Activated CD8-positive, alpha-beta memory T cell treated with anti-CD3 and anti-CD28 coated beads for 4 hours (primary cell): ENCODE measurements at places on chromosomes 1 and 21.

DNA sequence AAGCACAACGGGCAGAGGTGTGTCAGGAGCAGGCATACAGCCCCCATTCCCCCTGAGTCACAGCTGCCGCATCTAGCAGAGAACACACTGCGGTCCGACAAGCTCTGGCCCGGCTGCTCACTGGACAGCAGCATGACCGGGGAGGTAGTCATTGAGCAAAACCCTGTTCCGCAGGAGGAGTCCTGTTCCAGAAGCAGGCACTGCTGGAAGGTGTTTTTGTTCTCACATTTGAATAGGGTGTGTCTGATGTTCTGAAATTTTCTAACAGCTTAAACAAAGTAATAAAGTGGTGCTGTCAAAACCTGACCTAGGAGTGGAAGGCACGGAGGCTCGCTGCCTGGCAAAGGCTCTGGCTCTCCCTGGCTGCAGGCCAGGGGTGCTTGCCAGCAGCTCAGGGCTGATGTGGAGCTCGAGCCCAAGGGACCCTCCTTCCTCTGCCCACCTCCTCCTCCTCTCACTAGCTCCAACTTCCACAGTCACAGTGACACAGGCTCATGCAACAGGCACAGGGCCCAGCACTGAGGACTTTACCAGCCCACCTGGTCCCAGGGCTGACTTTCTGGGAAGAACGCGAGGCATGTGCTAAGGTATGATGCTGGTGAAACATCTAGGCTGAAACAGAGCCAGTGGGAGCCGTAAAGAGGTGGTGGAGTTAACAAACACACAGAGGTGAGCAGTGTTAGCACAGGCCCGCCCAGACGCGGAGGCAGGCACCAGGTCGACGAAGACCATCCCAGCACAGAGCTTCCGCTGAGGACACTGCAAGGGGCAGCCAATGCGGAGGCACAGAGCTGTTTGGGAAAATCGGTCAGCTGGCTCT is 118.6 kb upstream of the IFFO2 start:
- no peak for DNase-seq

GRCh38 chr1:151892190-151892589 is 17.1 kb downstream of the THEM4 start:
- no peak for DNase-seq

GRCh38 chr21:10430005-10430404 is 91.4 kb upstream of the TPTE start:
- DNase-seq, result no peak

- DNase-seq, result no peak
Measured at GRCh38 chr21:32336711-32337110, 38.1 kb downstream of the MRAP start.
